Neural crest cell (in vitro differentiated cells): ENCODE measurements at places on chromosomes 12 and 14. TPM values are rescaled to one million over a fixed set of nuclear protein-coding genes. Genes with fewer than 3 reads are reported as not detected.

The TAS2R43 gene
- total RNA-seq = 0.30 and 0.47 TPM in 2 replicates

The MFAP5 gene
- not detected in 2 replicates for total RNA-seq

The SLC6A12 gene
- total RNA-seq = 0.14 and 0.47 TPM in 2 replicates

The ACOT4 gene
- total RNA-seq = 0.98 TPM in 2 replicates

The SMIM10L1 gene
- 16.9 and 17.8 TPM in 2 replicates for total RNA-seq

The REM2 gene
- total RNA-seq = 3.0 and 3.6 TPM in 2 replicates

The HOXC6 gene
- total RNA-seq = 10.7 and 11.0 TPM in 2 replicates

The FAM222A gene
- 12.5 and 13.9 TPM in 2 replicates for total RNA-seq

The OASL gene
- total RNA-seq = not detected in 2 replicates

The NR1H4 gene
- total RNA-seq = not detected in 2 replicates

The KRT72 gene
- total RNA-seq = not detected in 2 replicates

The BHLHE41 gene
- 0.65 TPM in 1 of 2 replicates, not detected in the other for total RNA-seq

The SERPINA12 gene
- not detected in 2 replicates for total RNA-seq
